ENCODE measurements at places on chromosomes 11 and 22.

DNA sequence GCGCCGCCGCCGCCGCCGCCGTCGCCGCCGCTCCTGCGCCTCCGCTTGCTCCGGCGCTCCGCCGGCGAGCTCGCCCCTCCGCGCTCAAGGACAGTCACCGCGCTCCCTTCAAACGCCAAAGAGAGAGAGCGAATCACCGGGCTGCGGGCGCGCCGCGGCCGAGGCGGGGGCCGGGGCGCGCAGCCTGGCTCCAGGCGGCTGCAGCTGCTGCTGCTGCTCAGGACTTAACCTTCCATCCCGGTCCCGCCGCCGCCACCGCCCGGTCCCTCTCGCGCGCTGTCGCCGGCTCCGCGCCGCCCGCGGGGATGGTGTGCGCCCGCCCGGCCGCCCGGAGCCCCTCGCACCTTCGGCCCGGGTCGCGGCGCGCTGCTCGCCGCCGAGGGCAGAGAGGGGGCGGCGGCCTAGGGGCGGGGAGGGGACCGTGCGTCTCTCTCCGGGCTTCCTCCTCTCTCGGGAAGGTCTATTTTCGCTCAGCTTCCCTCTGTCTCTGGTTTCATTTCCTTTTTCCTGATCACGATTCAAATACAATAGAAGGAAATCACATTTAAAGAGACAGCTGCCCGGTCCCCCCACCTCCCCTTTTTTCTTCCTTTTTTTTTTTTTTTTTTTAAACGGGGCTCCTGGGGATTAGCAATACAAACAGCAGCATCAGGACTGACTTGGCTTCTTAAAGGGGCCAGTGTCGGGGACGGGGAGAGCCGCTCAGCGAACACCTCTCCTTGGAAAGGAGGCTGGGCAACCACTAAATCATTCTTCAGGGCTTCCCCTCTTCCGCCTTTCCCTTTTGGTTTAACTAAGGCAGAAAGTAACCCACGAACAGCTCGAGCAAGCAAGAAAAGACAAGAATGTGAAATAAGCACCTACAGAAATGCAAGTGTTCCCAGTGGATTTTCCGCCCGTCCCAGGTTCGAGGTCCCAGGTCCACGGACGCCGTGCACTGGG is 22.1 kb downstream of the LMO2 start:
- DNase-seq: no peak

DNA sequence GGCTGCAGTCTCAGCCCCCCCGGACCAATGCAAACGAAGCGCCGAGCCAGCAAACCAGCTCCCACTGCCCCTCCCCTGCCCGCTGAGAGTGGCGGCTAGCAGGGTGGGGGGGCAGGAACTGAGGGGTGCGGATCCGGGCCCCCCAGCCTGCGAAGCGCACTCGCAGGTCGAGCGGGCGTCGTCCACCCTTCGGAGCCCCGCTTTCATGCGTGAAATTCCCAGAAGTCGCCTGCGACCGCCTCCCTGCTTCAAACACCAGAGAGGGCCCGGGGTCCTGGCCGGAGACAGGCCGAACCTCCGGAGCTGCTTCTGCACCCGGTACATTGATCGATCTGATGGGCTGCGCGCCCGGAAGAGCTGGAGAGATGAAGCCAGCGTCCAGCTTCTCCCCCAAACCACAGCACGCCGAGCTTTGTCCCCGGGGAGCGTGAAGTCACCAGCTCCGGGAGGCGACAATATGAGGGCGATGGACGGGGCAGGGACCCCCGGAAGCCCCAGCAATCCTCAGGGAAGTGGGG is 646 bp upstream of the PATZ1 start:
- no peak for DNase-seq

DNA sequence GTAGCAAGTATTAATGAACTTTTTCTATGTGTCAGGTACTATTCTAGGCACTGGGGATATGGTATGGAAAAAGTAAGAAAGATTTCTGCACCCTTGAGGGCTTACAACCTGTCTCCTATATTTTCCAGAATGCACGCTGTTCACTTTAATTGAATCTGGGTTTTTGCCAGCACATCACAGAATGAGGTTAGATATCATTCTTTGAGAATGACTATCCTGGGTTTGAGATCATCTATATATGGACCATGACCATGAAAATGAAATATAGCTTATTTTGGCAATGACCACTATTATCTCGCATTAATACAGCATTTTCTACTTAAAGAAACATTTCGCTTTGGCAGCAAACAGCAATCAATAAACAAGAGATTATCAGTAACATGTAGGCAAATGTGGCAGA is 46.9 kb downstream of the C11orf71 start:
- no peak for DNase-seq

DNA sequence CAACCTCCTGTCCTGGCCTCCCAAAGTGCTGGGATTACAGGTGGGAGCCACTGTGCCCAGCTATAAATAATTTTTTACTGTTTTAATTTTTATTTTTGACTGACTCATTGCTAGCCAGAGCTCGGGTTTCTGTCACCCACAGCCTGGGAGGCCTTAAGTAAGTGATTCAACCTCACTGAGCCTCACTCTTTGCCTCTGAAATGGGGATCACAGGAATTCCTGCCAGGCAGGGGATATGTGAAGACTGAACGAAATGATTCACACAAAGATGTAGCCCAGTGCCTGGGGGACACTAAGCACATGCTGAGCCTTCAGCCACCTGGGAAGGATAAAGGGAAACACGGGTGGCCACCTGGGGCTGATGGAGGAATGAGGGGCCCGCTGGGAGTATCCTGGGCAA is 3.8 kb upstream of the LRRC74B start:
- no peak for DNase-seq

GRCh38 chr11:27357250-27357649 is 5.8 kb downstream of the CCDC34 start:
- no peak for DNase-seq

DNA sequence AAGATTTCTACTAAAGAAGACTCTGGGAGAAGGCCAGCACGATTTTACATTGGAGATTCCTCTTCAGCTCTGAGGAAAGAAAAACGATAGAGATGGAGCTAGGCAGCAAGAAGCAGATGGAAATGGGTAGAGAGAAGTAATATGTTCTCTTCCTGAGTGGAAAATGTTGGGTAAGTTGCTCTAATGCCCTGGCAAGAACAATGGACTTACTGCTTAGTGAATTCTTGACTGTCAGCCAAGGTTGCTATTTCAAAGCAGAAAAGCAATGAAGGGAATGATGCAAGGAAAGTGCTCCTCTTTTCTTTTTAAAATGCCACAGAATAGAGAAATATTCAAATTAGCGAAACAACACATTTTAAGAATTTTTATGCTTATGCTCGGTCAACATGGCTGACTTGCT is 38.4 kb upstream of the CWF19L2 start:
- DNase-seq: no peak

GRCh38 chr11:67375320-67376055 is 2.1 kb upstream of the CLCF1 start:
- DNase-seq: no peak

DNA sequence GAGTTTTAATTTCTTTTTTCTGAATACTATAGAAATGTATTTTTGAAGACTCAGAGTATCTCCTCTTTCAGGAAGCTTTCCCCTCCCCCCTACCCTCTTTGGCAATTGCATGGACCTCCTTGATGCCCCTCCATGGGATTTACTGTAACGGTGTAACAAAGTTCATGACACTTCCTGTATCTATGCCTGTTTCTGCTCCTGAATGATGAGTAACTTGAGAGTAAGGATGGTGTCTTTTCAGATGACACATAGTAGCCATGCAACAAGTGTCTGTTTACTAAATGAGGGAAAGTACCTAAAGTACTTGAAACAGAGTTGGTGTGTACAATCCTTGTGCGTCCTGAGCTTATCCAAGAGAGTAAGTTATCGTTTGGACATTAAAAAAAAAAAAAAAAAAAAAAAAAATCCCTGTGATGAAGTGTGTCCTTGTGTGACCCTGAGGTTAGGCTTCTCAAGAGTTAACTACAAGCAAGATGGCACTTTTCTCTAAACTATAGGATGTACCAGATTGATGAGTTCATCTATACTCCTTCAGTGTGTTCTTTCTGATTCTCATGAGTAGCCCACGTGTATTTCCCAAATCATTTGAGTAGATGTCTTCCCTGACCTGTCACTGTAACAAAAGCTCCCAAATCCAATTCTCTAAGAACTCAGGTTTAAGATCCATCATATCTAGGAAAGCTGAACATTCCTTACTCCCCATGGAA is 7.4 kb downstream of the ETS1 start:
- no peak for DNase-seq

DNA sequence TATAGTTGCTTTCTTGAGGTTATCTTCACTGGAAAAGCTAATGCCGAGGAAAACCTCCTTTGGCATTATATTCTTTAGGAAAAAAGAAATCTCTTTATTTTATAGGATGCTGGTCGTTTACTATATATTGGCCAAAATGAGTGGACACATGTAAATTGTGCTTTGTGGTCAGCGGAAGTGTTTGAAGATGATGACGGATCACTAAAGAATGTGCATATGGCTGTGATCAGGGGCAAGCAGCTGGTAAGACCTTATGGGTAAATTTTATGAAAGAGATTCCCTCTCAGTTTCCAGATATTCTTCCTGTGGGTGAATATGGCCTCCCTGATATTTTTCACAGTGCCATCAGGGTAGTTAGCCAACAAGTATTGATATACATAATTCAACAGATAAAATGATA is 29.4 kb upstream of the TTC36 start:
- no peak for DNase-seq

DNA sequence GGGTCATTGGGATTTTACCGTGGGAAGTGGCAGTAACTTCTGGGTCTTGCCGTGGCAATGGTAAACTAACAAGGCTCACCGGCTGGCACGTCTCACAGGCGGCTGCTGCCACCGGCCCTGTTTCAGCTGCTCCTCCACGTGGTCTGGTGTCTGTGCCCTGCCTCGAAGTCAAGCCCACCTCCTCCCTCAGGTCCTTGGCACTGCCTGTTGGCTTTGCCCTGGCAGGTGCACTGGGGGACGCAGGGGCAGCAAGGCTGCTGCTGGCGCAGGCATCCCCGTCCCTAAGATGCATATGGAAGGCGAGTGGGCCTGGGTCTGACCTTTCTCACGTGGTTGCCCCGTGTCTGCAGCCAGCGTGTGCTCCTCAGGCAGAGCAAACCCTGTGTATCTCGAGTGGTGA is 783.6 kb downstream of the BRD1 start:
- no peak for DNase-seq

GRCh38 chr11:104653407-104653806 is 244.9 kb downstream of the CASP12 start:
- no peak for DNase-seq

- peak; percentile 60 for DNase-seq
These were observed 23.8 kb upstream of the FZD4 start for GRCh38 chr11:86978756-86979608.

- DNase-seq: no peak
These were observed 53.0 kb downstream of the CEP164 start for GRCh38 chr11:117380676-117381075.

GRCh38 chr22:45934659-45935341 is 42.2 kb downstream of the WNT7B start:
- no peak for DNase-seq

DNA sequence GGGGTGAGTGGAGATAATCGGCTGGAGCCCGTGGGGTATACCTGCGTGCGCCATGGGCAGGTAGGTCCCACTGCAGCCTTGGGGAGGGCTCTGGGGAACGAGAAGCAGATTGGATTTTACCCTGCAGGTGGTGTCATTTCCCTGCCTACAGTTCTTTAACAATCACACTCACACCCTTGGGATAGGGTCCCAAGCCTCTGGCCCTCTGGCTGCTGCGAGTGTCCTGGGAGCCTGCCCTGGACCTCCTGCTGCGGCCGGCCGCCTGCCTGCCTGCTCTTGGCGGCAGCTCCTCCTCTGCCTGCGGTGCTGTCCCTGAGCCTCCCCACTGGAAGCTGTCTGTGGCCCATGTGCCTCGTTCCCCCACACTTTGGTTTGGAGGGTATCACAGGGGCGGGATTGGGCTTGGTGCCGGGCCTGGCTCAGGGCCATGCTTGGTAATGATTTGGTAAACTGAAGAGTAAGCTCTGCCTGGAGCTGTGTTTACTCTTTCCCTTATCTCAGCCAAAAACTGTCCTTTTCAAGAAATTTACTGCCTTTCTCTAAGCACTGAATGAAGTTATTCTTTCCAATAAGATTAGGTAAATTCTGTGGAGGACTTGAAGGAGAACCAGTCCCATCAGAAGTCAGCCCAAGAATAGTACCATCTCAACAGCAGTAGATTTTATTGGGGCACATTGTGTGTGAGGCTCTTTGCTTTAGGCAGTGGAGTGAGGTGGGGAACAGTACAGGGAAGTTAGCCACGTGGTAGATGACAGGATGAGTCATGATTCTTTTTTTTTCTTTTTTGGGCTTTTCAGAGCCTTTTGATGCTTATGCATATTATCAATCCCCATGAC is 53.7 kb downstream of the TBC1D22A start:
- peak; percentile 35 for DNase-seq

GRCh38 chr11:93559681-93560080 is 16.5 kb upstream of the SMCO4 start:
- DNase-seq: no peak

DNA sequence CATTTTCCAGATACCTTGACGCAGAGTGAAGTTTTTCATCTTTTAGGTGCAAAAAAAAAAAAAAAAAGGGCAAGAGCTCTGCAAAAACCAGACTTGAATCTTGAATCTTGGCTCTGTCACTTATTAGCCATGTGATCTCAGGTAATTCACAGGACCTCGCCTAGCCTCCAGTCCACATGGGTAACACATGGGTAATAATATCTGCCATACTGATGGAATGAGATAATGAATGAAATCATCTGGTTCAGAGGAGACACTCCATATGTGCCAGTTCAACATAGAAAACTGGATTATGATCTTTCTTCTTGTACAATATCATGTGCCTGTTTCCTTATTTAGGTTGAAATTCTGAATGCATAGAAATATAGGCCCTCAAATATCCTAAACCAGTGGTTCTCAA is 8.6 kb upstream of the AMOTL1 start:
- DNase-seq: no peak

GRCh38 chr11:58994171-58994570 is 54.9 kb downstream of the GLYATL1 start:
- no peak for DNase-seq

- no peak for DNase-seq
These were observed 7.5 kb upstream of the PDE3B start for GRCh38 chr11:14636119-14636518.

DNA sequence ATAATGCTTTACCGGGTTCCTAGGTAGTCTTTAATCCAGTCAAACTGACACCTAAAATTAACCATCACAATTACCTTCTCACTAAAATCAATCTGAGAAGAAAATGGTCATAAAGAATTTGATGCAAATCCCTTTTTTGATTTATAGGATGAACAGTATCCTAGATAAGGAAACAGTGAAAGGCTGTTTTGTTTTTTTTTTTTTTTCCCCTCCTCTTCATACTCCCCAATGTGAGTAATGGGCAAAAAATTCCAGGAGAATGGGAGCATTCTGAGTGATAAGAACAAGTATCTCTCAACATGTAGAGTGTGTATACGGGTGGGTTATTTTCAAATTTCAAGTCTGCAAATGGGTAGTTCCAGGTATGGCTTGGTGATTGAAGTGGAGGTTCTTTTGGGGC is 28.4 kb downstream of the GRAMD1B start:
- DNase-seq: no peak

DNA sequence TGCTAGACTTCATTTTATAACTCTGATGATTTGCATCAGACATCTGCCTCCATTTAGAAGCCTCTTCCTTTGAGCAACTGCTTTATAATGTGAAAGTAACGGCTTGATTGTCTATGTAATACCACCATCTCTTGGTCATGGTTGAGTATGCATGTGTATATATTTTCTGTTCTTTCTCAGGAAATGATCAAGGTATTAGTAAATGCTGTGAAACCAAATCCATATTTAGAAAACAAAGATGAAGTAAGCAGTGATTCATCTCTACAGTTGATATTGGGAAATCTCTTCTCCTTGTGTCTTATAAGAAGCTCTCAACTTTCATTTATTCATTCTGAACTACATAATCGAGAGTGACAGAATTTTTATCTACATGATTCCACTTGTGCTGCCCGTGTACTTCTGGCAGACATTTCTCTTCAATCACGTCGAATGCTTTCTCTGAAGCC is 104.6 kb upstream of the ANO3 start:
- DNase-seq: peak; percentile 82

All from spinal cord (tissue), 10 donors.